ENCODE measurements at places on chromosomes 7 and 10. TPM values are rescaled to one million over a fixed set of nuclear protein-coding genes. Genes with fewer than 3 reads are reported as not detected.

DNA sequence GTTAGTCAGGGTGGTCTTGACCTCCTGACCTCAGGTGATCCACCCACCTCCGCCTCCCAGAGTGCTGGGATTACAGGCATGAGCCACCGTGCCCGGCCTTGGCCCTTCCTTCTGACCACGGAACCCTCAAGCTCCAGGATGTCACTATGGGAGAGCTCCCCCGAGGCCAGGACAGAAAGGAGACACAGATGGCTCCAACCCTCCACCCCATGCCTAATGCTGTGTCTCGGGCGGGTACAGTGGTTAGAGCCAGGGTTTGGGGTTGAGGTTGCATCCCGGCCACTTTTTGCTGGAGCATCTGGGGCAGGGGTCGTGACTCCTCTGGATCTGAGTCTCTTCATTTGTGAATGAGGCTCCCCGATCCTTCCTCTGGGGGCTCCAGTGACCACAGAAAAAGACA is 8.1 kb downstream of the MYL10 start:
- peaks cover 41% of the 10 kb centered on the region for H3K27me3 ChIP-seq
- no peaks in the 10 kb centered on the region for H3K4me1 ChIP-seq
- H3K36me3 ChIP-seq, result no peaks in the 10 kb centered on the region
- H3K27ac ChIP-seq, result no peak overlapping the region
- no peak overlapping the region for H3K4me3 ChIP-seq

DNA sequence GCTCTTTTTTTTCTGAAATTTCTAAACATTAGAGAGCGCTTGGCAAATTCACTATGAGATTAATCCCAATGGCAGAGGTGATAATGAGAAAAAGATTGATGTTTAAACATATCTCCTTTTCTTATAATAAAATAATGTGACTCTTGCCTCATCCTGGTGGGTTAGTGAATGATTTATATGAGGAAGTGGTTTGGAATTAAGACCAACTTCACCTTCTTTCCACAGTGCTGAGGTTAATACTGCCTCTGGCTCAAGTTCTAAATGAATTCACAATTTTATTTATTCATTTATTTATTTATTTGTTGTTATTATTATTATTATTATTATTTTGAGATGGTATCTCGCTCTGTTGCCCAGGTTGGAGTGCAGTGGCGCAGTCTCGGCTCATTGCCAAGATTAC is 40.5 kb upstream of the ADO start:
- H3K4me1 ChIP-seq, result no peaks in the 10 kb centered on the region
- no peak overlapping the region for H3K4me3 ChIP-seq
- H3K27me3 ChIP-seq, result no peaks in the 10 kb centered on the region
- no peak overlapping the region for H3K27ac ChIP-seq
- DNase-seq, result no peak

The CHST15 gene
- total RNA-seq, result 0.18 TPM

GRCh38 chr7:2541291-2542010 is 13.9 kb downstream of the BRAT1 start:
- peaks cover 54% of the 10 kb centered on the region for H3K36me3 ChIP-seq
- H3K27me3 ChIP-seq, result no peaks in the 10 kb centered on the region
- no peak for DNase-seq
- H3K27ac ChIP-seq, result no peak overlapping the region
- no peaks in the 10 kb centered on the region for H3K4me1 ChIP-seq

DNA sequence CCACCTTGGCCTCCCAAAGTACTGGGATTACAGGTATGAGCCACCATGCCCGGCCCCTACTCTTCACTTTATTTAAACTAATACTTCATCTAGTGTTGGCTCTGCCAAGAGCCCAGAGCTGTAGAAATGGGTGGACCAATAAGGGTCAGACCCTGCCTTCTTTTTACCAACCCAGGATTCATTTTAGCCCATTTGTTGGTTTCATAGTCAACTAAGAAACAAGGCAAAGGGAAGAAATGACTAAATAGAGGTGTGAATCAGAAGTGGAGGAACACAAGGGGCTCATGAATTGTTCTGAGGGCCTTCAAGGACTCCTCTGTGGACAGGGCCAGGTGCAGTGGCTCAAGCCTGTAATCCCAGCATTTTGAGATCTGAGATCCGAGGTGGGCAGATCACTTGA is 1.1 kb downstream of the ANKRD2 start:
- no peak overlapping the region for H3K4me3 ChIP-seq
- H3K27me3 ChIP-seq, result no peaks in the 10 kb centered on the region
- H3K4me1 ChIP-seq, result peaks cover 16% of the 10 kb centered on the region
- H3K27ac ChIP-seq, result no peak overlapping the region

- H3K27me3 ChIP-seq, result no peaks in the 10 kb centered on the region
- no peaks in the 10 kb centered on the region for H3K4me1 ChIP-seq
- no peaks in the 10 kb centered on the region for H3K36me3 ChIP-seq
- no peak overlapping the region for H3K27ac ChIP-seq
- H3K4me3 ChIP-seq, result no peak overlapping the region
Measured at GRCh38 chr7:36787933-36788378, 63.7 kb upstream of the AOAH start.

The VGF gene
- total RNA-seq, result 0.18 TPM

The C7orf33 gene
- total RNA-seq, result not detected

DNA sequence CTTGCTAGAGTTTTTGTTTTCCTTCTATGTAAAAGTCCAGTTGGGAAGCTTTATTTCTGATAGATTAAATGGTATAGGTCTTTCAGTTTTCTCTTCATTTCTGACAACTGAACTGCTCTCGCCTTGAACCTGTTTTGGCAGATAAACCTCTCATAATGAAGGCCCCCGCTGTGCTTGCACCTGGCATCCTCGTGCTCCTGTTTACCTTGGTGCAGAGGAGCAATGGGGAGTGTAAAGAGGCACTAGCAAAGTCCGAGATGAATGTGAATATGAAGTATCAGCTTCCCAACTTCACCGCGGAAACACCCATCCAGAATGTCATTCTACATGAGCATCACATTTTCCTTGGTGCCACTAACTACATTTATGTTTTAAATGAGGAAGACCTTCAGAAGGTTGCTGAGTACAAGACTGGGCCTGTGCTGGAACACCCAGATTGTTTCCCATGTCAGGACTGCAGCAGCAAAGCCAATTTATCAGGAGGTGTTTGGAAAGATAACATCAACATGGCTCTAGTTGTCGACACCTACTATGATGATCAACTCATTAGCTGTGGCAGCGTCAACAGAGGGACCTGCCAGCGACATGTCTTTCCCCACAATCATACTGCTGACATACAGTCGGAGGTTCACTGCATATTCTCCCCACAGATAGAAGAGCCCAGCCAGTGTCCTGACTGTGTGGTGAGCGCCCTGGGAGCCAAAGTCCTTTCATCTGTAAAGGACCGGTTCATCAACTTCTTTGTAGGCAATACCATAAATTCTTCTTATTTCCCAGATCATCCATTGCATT is 27.1 kb downstream of the MET start:
- H3K27me3 ChIP-seq, result no peaks in the 10 kb centered on the region
- no peaks in the 10 kb centered on the region for H3K36me3 ChIP-seq
- H3K4me1 ChIP-seq, result no peaks in the 10 kb centered on the region
- no peak overlapping the region for H3K27ac ChIP-seq

The CYP2C8 gene
- not detected for total RNA-seq

DNA sequence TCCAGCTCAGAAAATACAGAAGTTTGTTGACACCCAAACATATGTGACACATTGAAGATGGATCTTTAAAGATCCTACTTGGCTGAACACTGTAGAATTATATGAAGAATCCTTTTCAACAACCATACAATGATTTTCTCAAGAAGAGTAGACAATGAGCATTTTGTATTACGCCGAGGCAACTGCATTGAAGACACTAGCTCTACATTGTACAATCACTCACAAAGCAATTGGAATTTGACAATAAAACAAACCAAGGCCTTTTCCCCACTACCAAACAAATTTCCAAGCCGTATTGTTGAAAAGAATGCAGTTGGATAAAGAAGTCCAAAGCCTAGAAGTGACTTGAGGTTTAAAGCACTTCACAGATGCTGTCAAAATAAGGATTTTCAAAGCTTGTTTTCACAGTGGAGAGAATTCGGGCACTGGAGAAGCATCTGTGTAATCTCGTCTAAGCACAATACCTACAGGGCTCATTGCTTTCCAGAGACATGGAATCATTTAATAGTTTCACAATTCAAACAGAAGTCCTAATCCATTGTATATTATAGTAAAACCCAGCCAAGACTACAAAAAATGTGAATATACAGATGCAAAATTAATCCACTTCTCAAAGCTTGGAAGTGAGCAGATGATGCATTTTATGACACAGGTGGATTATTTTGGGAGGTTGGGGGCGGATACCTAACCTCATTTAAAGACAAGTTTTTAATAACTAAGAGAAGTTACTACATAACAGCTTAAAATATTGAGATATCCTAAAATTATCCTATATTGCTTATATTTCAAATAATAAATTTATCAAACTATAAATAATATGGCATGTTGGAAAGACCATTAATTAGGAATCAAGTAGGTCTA is 78.6 kb downstream of the SORCS1 start:
- H3K36me3 ChIP-seq, result no peaks in the 10 kb centered on the region
- no peaks in the 10 kb centered on the region for H3K4me1 ChIP-seq
- H3K27ac ChIP-seq, result no peak overlapping the region
- no peak for DNase-seq
- H3K4me3 ChIP-seq, result no peak overlapping the region
- no peaks in the 10 kb centered on the region for H3K27me3 ChIP-seq

Data from IMR-90 (cell line).